Activated T-cell treated with anti-CD3 and anti-CD28 coated beads, Interleukin-2, amount 50 U/mL, for 24 hours (primary cell): ENCODE measurements at places on chromosomes 5 and 9.
A peak's percentile ranks its signal among the peaks of the same experiment; 100 is the strongest.

- H3K27me3 ChIP-seq: no peaks in the 10 kb centered on the region
- H3K4me3 ChIP-seq: no peak overlapping the region
Measured at GRCh38 chr5:4226565-4226964, 630.9 kb downstream of the IRX1 start.

DNA sequence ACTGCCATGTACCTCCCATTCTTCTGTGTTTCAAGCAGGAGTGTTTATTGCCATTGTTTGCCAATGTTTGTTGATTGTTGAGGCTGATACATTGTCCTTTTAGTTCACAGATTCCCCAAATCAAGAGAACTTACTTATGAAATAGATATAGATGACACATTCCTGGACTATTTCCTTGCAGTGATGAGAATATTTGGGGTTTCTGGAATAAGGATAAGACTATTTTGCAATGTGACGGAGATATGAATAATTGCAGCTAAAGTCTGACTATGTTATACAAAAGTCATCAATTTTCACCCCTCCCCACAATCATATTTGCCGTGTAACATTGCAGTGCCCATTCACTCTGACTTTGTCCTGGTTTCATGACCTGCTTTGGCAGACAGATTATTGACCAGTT is 460.8 kb downstream of the CDH10 start:
- no peak overlapping the region for H3K4me3 ChIP-seq
- no peaks in the 10 kb centered on the region for H3K4me1 ChIP-seq
- DNase-seq: no peak
- no peaks in the 10 kb centered on the region for H3K27me3 ChIP-seq

DNA sequence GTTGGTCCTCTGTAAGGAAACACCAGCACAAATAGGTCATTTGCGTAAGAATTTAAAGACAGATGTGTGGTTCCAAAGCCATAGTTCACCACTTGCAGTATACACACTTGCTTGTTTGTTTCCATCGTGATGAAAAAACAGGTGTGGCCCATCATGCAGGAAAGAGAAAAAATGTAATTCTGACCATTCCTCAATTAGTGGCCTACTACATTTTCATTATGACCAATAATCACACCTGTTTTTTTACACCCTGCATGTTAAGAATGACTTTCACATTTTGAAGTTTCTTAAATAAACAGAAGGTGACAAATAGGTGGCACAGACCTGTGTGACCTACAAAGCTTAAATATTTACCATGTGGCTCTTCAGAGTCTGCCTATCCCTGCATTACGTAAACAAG is 2.2 kb upstream of the ICE1 start:
- no peak overlapping the region for H3K4me3 ChIP-seq
- H3K27ac ChIP-seq: no peak overlapping the region
- H3K36me3 ChIP-seq: peaks cover 14% of the 10 kb centered on the region
- H3K27me3 ChIP-seq: no peaks in the 10 kb centered on the region

GRCh38 chr5:65128226-65128625 is 353.5 kb downstream of the ADAMTS6 start:
- no peaks in the 10 kb centered on the region for H3K27me3 ChIP-seq
- no peaks in the 10 kb centered on the region for H3K36me3 ChIP-seq
- no peak overlapping the region for H3K27ac ChIP-seq
- no peaks in the 10 kb centered on the region for H3K4me1 ChIP-seq

GRCh38 chr5:157902449-157903116 is 43.6 kb upstream of the CLINT1 start:
- H3K27me3 ChIP-seq: no peaks in the 10 kb centered on the region
- H3K36me3 ChIP-seq: no peaks in the 10 kb centered on the region
- DNase-seq: no peak
- no peaks in the 10 kb centered on the region for H3K4me1 ChIP-seq
- H3K4me3 ChIP-seq: no peak overlapping the region

- no peak overlapping the region for H3K4me3 ChIP-seq
- no peak overlapping the region for H3K27ac ChIP-seq
- H3K27me3 ChIP-seq: no peaks in the 10 kb centered on the region
- no peaks in the 10 kb centered on the region for H3K4me1 ChIP-seq
- DNase-seq: no peak
- no peaks in the 10 kb centered on the region for H3K36me3 ChIP-seq
Measured at GRCh38 chr9:73615557-73615956, 463.9 kb downstream of the ANXA1 start.

GRCh38 chr5:86824637-86825036 is 206.9 kb downstream of the COX7C start:
- H3K4me3 ChIP-seq: no peak overlapping the region
- no peak for DNase-seq
- H3K27me3 ChIP-seq: peaks cover 3% of the 10 kb centered on the region
- H3K27ac ChIP-seq: no peak overlapping the region

DNA sequence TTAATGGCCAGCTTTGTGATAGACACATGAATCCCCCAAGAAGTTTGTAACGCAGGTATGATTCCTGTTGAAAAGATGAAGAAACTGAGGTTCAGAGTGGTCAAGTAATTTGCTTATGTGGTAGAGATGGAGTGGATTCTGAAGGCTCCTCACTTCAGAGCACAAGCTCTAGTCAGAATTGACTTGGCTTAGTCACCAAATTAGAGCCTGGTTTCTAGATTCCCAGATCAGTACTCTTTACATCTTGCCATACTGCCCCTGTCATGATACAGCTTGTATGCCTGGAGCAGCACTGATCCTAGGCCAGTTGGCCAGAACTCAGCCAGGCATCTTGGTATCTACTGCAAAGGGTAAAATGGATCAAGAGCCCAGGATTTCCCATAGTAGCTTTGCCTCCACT is 284.4 kb upstream of the RFX3 start:
- H3K36me3 ChIP-seq: no peaks in the 10 kb centered on the region
- no peak overlapping the region for H3K27ac ChIP-seq
- H3K27me3 ChIP-seq: peaks cover 18% of the 10 kb centered on the region
- DNase-seq: no peak
- H3K4me3 ChIP-seq: no peak overlapping the region
- H3K4me1 ChIP-seq: no peaks in the 10 kb centered on the region

GRCh38 chr5:172420235-172420939 is 33.9 kb downstream of the SH3PXD2B start:
- H3K4me1 ChIP-seq: no peaks in the 10 kb centered on the region
- peaks cover 18% of the 10 kb centered on the region for H3K27me3 ChIP-seq
- no peak overlapping the region for H3K27ac ChIP-seq
- DNase-seq: no peak

DNA sequence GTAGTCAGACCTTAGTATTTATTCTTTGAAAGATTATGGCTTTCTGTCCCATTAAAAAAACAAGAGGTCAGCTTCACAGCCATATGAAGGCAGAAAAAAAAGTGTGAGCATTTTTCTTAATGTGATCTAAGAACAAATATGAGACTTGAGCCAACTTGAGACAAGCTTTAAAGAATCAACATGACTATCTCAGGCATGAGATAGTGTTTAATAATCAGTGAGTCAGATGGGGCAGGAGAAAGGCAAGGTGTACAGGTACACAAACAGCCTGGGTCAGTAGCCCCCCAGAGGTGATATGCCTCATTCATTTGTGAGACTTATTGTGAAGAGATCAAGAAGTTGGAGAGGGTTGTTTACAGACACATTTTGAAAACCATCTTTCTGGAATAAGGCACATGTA is 83.6 kb downstream of the GDNF start:
- H3K27me3 ChIP-seq: no peaks in the 10 kb centered on the region
- no peak overlapping the region for H3K4me3 ChIP-seq
- no peak overlapping the region for H3K27ac ChIP-seq
- no peaks in the 10 kb centered on the region for H3K4me1 ChIP-seq

- no peak for DNase-seq
- peaks cover 6% of the 10 kb centered on the region for H3K4me1 ChIP-seq
- peaks cover 87% of the 10 kb centered on the region for H3K36me3 ChIP-seq
- no peaks in the 10 kb centered on the region for H3K27me3 ChIP-seq
- H3K27ac ChIP-seq: no peak overlapping the region
Measured at GRCh38 chr9:113535756-113536155, 72.2 kb downstream of the RGS3 start.

- H3K27me3 ChIP-seq: no peaks in the 10 kb centered on the region
- no peak overlapping the region for H3K27ac ChIP-seq
- peaks cover 16% of the 10 kb centered on the region for H3K4me1 ChIP-seq
- no peaks in the 10 kb centered on the region for H3K36me3 ChIP-seq
- no peak for DNase-seq
- H3K4me3 ChIP-seq: no peak overlapping the region
Measured at GRCh38 chr5:178107756-178108310, 5.5 kb upstream of the N4BP3 start.

DNA sequence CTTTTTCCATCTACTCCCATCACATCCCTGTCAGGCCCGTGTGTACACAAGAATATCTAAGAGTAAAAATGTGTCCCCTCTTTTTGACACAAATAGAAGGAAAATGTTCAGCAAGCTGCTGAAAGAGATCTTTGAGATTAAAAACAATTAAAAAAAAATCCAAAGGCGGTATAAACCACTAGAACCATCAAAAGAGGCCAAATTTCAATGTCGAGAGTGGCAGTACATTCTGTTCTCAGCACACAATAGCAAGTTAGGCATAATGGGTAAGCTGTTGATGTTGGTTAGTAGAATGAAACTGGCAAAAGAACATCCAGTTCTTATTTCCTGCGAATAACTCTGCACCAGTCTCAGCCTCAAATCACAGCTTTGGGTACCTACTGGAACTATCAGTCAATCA is 95.2 kb upstream of the IL7R start:
- H3K36me3 ChIP-seq: no peaks in the 10 kb centered on the region
- H3K4me3 ChIP-seq: no peak overlapping the region
- no peaks in the 10 kb centered on the region for H3K27me3 ChIP-seq
- peaks cover 36% of the 10 kb centered on the region for H3K4me1 ChIP-seq
- DNase-seq: no peak

- H3K4me3 ChIP-seq: peak overlapping the region; percentile 29
- peak overlapping the region; percentile 91 for H3K27ac ChIP-seq
- H3K4me1 ChIP-seq: peaks cover 57% of the 10 kb centered on the region
- H3K27me3 ChIP-seq: no peaks in the 10 kb centered on the region
Measured at GRCh38 chr9:137723783-137724445, 105.1 kb downstream of the EHMT1 start.

GRCh38 chr5:53037141-53037859 is 48.1 kb downstream of the ITGA2 start:
- H3K27ac ChIP-seq: no peak overlapping the region
- DNase-seq: no peak
- peaks cover 56% of the 10 kb centered on the region for H3K4me1 ChIP-seq
- H3K36me3 ChIP-seq: no peaks in the 10 kb centered on the region
- no peak overlapping the region for H3K4me3 ChIP-seq

- H3K27me3 ChIP-seq: peaks cover 66% of the 10 kb centered on the region
- no peak overlapping the region for H3K4me3 ChIP-seq
- no peak overlapping the region for H3K27ac ChIP-seq
- no peak for DNase-seq
- H3K4me1 ChIP-seq: peaks cover 11% of the 10 kb centered on the region
Measured at GRCh38 chr5:14146725-14147124, 3.6 kb downstream of the TRIO start.

DNA sequence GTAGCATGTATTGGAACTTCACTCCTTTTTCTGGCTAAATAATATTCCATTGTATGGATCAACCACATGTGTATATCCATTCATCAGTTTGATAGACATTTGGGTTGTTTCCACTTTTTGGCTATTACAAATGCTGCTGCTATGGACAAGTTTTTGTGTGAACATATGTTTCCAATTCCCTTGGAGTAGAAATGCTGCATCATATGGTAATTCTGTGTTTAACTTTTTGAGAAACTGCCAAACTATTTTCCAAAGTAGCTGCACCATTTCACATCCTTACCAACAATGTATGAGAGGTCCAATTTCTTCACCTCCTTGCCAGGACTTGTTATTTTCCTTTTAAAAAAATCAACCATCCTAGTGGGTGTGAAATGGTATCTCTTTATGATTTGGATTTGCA is 8.4 kb downstream of the FRRS1L start:
- no peak overlapping the region for H3K27ac ChIP-seq
- H3K36me3 ChIP-seq: no peaks in the 10 kb centered on the region
- DNase-seq: no peak
- no peaks in the 10 kb centered on the region for H3K4me1 ChIP-seq
- no peak overlapping the region for H3K4me3 ChIP-seq
- peaks cover 24% of the 10 kb centered on the region for H3K27me3 ChIP-seq
